CD14-positive monocyte (primary cell): ENCODE measurements at places on chromosomes 6 and 20.

DNA sequence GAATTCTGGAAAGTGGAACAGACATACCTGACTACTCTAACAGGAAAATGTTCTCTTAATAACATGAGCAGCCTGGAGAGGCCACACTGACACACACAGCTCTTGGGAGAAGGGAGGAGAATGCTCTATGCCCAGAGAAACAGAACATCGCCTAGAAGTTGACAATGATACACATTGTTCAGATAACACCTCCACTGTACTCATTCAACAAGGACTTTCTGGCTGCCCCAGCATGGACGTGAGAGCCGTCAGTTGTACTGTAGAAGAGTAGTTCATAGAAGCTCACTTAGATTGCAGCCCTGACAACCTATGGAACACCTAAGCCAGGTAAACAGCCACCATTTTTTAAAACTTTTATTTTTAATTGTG, 28.9 kb downstream of the BMP7 start:
- DNase-seq = no peak

- no peak for DNase-seq
These were observed 2.0 kb upstream of the SLC22A23 start for GRCh38 chr6:3458706-3459421.

DNA sequence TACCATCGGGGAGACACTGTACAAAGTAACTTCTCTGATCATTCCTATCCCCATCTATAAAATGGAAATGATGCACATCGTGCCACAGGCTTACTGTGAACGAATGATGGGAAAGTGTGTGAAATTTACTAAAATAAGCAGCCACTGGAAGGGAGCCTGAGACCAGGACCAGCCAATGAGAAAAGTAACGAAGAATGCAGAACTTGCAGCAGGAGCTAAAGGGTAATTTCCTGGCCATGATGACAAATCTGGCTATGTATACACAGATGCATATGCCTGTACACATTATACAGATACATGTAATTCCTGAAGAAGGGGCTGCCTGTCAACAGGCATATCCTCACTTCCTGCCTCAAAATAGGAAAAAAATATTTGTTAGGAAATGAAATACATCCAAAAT, 47.4 kb downstream of the GMDS start:
- DNase-seq = no peak

- no peak for DNase-seq
These were observed 169.3 kb upstream of the JARID2 start for GRCh38 chr6:15076565-15076964.
